ENCODE measurements at places on chromosomes 1 and 21.

GRCh38 chr1:7046314-7046713, 261.1 kb downstream of the CAMTA1 start:
- peak; percentile 8 for DNase-seq

DNA sequence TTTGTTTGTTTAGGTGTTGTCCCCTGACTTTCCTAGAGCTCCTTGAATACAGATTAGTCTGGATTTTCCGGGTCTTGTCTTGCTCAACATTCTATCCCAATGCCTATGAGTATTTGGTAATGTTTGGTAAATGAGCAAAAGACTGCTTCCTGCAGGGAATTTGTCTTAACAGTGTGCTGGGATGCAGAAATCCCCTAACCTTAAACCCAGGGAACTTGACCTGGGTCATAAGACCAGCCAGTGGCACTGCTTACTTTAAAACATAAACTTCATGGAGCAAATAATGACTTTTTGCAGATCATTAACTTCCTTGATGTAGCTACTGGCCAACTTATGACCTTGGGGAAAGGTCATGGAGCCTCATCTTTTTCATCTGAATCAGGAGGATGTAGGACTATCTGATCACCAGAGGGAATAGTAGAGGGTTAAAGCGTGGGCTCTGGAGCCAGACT, 27.2 kb downstream of the TCEANC2 start:
- DNase-seq = no peak

DNA sequence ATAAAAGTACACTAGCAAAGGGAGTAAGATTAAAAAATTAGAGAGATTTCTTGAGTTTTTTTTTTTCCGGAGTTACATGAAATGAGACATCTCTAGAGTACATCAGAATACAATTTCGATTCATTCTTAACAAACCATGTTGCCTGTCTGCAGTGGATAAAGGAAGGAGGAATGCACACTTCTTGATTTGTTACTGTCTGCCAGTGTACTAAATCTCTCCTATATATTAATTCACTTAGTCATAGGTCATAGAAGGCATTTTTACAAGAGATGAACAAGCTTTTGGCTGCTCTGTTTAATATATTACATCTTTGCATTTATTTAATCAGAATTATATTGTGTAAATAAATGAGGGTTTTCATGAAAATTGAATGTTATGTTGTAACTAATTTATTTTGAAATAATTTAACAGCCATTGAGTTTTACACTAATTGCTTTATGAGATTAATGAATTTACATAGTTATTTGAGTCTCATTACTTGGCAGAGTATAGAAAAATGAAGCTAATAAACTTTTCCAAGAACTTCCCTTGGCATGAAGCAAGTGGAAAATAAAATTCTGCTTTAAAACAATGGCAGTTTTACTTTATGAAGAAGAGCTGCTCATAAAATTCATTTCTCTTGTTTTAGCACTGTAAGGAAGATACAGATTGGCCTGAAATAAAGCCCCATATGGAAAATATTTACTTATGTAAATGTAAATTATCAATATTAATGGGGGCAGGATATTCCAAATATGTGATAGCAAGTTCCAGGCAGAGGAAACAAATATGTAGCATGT, 1284.7 kb downstream of the BRINP3 start:
- DNase-seq = no peak

GRCh38 chr1:15210651-15211375, 36.2 kb upstream of the FHAD1 start:
- DNase-seq = no peak

DNA sequence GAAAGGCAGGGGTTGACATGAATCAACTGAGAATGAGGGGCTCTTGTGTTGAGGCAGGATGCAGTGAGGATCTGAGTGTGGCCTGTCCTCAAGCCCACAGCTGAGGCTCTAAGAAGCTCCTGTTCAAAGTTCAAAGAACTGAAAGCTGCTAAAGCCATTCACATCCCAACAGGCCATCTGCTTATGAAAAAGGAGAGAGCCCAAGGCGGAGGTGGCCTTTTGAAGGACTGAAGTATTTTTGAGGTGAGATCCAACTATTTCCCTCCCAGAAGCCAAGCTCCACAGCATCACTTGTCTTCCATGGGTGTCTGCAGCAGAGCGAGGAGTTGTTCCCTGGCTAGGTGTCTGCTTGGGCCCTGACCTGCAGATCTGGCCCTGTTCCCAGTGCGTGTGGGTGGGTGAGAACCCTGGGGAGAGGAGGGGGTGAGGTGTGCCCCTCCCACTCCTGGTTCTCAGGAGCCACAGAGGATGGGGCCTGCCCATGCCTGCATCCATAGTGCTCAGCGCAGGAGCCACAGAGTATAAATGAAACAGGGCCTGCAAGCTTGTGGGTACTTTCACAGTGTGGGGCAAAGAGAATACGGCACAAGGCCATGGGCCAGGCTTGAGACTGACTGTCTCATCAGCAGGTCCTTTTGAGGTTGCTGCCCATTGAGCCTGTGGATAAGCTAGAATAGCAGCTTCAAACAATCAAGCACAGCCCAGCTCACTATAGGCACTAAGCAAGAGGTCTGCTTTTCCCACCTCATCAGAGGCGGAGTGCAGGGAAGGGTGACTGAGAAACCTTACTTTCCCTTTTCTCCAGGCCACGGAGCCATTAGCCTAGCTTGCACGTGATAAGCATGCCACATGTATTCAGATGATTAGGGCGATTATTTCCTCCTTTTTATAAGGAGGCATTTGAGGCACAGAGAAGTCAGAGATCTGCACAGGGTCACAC, 15.7 kb downstream of the REG4 start:
- no peak for DNase-seq

GRCh38 chr21:33207449-33208149, 22.1 kb upstream of the IFNAR2 start:
- no peak for DNase-seq

DNA sequence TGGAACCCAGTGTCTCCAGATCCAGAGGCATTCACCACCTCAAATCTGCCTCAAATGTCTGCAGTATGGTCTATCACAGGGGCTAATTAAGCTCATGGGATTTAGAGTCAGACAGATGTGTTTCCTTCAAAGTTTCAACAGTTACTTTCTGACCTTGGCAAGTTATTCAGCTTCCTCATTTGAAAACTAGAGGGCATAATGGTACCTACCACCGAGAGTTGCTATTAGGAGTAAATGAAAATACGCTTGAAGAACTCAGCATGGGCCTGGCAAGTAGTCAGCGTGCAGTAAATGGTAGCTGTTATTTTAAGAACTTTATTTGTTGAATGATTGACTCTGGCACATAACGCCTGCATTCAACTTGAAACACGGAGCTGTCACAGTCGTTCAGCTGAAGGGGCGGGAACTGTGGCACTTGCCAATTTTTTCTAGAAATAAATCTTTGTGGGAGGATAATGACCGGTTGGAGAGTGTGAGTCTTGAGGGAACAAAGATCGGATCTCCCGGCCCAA, 1.2 kb upstream of the CAP1 start:
- no peak for DNase-seq

- DNase-seq = no peak
Observed at GRCh38 chr1:27548858-27549719, 54.9 kb downstream of the AHDC1 start.

DNA sequence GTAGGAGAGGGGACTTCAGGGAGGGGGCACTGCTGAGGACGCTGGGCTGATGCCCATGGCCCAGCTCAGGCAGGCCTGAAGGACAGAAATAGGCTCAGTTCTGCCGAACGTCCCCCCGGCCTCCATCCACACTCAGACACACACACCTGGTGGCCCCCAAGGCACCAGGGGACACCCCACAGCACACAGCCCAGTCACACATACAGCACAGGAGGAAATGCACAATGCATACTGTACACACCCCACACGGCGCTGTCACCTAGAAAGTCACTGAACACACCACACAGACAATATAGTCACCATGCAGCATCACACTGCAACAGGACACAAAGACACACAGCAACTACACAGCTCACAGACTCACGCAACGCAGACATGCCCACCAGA, 562 bp downstream of the SYTL1 start:
- no peak for DNase-seq

DNA sequence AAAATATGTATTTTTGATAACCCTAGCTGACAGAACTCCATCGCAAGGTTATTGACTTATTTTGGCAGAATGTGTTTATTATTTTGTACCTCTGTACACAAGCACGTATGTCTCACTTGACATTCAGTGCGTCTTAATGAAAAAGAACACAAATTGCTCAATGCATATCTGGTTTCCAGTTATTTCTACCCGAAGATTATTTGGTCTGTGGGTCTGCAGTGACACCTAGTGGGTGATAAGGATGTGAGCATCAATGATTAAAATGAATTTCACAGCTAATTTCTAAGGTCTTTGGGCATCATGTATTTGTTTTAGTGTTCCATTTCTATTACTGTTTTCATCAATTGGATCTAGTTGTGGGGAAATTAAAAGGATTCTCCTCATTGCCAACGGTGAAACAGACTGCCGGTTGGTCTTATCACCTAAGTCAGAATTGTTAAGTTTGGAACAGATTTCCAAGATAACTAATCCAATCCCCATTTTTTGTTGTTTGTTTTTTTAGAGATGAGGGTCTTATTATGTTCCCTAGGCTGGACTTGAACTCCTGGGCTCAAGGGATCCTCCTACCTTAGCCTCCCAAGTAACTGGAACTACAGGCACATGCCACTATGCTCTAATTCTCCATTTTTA, 13.9 kb downstream of the DDX20 start:
- peak; percentile 59 for DNase-seq

DNA sequence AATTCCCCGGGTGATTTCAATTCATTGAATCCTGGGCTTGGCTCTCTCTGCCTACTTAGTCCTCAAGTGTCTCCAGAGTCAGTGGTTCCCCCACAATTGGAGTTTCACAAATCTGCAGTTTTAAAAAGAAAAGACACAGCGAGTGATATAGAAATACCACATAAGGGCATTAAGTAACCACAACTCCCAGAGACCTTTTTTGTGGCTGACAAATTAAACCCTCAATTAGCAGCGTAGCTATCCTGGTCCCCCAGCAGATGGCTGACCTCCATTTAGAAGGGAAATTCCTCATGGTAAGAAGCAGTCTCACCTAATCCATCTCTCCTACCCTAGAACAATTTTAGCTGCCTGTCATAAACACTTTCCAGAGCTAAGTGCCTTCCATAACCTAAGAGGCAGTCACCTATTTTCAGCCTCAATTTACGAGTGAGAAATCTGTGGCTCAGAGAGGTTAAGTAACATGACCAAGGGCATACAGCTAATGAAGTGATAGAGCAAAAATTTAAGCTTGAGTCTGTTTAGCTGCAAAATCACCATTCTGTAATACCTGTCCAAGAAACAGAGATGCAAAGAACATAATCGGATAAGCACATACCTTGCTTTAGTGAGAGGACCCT, 56.0 kb upstream of the NBPF3 start:
- no peak for DNase-seq

DNA sequence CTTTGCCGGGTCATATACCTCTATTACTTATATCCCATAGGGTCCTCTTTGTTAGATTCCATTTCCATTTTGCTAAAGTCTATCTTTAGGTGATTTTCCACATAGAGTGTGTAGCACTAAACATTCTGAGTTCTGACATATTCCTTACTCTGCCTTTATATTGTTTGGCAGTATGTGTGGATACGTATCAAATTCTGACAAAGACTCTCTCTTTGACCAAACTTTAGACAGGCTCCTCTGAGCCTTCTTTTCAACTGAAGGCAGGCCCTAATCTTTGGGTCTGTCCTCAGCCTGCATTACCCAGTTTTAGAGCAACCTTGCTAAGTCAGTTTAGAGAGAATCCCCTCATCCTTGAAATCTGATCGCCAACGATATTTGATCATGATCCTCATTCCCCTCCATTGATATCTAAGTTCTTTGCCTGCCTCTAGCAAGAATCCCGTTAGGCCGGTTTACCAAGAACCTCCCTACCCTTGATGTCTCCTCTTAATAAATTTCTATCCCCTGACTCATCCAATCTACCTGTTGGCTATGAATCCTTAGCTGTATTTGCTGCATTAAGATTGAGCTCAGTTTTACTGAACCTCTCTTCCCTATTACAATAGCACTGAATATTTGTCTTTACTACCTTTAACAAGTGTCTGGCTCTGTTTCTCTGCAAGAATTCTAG, 10.4 kb upstream of the PPT1 start:
- no peak for DNase-seq

GRCh38 chr1:39522661-39523567, 31.5 kb downstream of the BMP8A start:
- DNase-seq = no peak

DNA sequence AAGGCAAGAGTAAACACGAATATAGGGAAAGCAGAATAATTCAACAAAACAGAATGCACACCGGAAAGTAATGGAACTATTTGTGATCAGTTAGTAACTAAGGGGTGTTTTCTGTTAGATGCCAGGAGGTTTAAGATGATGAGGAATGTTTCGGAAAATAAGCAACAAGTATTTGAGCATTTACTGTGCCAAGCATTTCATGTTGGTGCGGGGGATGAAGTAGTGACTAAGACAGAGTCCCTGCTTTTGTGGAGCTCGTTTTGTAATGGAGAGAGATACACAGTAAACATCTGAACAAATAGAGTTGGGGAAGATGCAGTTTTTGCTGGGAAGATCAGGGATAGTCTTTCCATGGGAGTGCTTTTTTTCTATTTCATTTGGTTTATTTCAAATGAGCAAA, 78.7 kb downstream of the DYRK1A start:
- DNase-seq = no peak

DNA sequence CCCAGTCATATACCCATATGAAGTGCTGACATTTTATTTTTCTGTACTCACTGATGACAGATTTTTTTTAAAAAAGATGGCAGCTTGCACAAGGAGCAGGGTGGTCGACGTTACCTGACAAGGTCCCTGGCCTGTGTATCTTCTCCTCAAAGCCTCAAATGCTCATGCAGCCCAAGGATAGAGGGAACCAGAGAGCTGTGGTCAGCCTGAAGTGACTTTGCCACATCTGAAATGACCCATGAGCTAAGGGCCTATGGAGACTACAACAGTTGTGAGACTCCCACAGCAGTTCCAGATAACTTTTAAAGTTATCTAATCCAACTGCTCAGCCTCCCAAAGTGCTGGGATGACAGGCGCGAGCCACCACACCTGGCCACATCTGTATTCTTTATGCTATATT, 131.1 kb downstream of the GLUL start:
- no peak for DNase-seq

- no peak for DNase-seq
Observed at GRCh38 chr1:61051443-61051718, 31.0 kb upstream of the NFIA start.

- DNase-seq = no peak
Observed at GRCh38 chr1:179031855-179032513, 6.3 kb downstream of the FAM20B start.

GRCh38 chr1:43639976-43640794, 9.8 kb upstream of the KDM4A start:
- DNase-seq = no peak

DNA sequence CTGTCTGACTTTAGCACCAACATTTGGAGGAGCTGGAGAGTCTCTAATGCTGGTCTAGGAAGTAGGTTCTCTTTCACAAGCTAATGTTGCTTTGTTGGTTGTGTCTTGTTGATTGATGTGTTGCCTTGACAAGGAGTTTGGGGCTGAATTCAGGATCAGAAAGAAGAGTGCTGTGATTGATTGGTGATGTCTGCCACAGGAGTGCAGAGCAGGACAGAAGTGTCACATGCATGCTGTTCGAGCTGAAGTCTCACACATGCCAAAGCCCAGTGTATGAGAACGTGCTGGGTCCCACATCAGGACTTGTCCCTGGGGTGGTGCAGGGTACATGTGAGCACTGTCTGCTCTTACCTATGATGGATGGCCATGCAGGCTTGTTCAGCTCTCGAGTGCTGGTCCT, 694.4 kb downstream of the MATN1 start:
- DNase-seq = no peak
